ENCODE measurements at places on chromosomes 11 and 22.

GRCh38 chr22:23722724-23723123 lies 28.2 kb downstream of the ZNF70 start:
- DNase-seq, result no peak

DNA sequence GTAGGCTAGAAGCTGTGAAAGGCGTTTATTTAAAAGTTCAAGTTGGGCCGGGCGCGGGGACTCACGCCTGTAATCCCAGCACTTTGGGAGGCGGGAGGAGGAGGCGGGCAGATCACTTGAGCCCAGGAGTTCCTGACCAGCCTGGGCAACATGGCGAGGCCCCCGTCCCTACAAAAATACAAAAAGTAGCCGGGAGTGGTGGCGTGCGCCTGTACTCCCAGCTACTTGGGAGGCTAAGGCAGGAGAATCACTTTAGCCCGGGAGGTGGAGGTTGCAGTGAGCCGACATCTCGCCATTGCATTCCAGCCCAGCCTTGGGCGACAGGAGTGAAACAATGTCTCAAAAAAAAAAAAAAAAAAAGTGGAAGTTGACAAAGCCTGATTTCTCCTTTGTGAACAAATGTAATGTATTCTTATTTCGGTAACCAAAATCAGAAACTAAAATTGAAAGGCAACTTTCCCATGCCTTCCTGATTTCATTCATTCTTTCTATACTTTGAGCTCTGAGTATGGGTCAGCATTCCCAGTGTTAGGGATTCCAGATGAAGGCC lies 825 bp downstream of the PTPMT1 start:
- DNase-seq, result no peak

- no peak for DNase-seq
Observed at GRCh38 chr11:24592360-24592759, 95.5 kb downstream of the LUZP2 start.

DNA sequence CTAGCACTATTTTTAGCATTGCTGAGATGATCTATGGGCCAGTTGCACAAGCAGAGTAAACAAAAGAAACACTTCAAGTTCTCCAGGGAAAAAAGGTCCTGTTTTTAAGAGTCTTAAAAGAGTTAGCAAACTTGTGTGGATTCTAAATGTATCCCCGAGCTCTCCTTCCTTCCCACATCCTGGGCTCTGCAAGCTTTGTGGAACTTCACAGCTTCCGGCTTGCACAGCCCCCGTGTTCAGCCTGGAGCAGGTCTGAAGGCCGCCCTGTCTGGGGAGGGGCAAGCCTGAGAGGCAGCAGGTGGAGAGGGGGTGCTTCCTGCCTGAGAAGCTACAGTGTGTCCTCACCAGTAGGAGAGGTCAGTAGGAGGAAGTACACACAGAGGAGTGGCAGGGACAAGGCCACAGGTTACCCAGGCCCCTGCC lies 35.1 kb upstream of the SUSD2 start:
- no peak for DNase-seq

DNA sequence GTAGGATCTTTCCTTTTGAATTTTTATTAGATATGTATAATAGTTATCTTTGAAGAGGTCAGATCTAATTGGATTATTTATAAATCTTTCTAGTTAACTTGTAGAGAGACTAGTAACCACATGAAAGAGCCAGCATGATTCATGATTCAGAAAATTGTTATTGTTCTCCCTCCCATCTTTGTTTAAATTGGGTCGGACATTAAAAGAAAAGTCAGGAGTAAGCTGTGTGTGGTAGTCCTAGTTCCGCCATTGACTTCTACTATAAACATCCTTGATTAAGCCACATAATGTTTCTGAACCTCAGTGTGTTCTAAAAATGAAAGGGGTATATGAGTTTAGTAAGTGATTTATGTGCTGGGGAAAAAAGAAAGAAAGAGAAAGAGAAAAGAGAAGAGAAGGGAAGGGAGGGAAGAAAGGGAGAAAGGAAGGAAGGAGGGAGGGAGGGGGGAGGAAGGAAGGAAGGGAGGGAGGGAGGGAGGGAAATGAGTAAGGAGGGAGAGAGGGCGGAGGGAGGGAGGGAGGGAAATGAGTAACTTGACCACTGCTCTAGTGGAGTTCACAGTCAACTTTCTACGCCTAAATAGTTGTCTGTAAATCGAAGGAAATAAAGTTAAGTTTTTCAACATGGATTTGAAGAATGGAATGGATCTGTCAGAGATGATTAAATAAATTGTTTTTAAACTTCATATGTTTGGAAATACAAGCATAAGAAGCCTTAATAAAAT lies 32.9 kb downstream of the SIK2 start:
- no peak for DNase-seq
